ENCODE measurements at places on chromosomes 7 and 10.
A peak's percentile ranks its signal among the peaks of the same experiment; 100 is the strongest.

DNA sequence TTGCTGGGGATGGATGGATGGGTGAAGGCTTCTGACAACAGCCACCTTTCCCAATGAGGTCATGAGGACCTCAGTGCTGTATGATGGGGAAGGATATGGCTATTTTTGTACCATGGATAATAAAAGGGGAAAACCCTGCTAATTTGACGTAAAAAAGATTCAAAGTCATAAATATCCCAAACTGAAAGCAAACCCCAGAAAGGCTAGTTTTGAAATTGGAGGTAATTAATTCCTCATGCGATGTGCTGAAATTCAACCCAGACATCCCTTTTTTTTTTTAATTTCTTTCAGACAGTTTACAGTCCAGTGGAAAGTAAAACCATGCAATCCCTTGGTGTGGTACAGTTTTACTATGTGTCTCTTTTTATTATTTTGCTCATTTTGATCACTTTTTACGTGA, 254.5 kb upstream of the BMPER start:
- peak; percentile 32 for DNase-seq

GRCh38 chr10:30134171-30134945, 75.0 kb upstream of the JCAD start:
- no peak for DNase-seq

DNA sequence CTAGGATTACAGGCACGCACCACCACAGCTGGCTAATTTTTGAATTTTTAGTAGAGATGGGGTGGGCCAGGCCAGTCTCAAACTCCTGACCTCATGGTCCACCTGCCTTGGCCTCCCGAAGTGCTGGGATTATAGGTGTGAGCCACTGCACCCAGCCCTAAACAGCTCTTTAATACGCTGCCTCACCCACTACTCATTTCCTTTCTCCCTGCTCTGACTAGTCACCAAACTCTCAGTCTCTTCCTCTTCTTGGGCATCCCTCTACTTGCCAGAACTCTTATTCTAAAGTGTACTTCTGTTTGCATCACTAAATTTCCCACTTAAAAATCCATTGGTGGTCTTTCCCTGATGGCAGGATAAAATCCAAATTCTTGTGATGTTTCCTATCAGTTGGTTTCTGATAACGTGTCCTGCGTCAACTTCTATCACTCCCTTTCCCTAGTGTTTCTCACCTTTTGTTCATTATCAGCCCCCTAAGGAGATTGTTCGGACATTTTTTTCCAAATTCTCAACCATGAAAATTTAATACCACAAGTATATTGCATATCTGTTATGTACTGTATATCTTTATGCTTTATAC, 124.7 kb downstream of the CUBN start:
- DNase-seq, result no peak

DNA sequence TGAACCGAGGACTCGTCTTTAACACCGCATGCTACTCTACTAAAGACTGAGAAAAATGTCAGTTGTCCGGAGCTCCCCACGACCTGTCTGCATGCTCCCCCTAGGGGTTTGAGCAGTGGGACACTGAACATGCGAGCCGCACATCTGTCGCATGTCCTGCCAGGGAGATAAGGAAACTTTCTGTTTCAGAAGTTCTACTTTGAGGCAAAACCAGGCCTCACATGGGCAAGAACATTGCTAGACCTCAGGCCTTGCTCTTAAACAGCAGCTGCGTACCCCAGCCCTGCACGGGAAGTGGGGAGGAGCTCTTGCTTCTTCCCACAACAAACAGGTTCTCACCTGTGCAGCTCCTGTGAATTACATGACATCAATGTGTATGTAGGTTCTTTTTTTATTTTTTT, 30.3 kb upstream of the HERPUD2 start:
- DNase-seq, result no peak

DNA sequence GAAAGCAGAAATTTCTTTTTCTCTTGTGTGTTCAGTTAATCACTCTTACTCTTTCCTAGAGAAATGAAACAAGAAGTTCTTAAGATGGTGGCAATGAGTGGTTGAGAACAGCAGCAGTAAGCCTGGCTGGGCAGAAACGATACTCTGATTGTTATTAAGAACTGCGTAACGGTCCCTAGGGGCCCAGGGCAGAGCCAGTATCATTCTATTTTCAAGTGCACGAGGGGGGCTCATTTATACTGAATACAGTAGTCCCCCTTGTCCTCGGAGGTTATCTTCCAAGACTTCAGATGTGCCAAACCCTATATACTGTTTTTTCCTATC, 64.9 kb downstream of the EEPD1 start:
- no peak for DNase-seq

DNA sequence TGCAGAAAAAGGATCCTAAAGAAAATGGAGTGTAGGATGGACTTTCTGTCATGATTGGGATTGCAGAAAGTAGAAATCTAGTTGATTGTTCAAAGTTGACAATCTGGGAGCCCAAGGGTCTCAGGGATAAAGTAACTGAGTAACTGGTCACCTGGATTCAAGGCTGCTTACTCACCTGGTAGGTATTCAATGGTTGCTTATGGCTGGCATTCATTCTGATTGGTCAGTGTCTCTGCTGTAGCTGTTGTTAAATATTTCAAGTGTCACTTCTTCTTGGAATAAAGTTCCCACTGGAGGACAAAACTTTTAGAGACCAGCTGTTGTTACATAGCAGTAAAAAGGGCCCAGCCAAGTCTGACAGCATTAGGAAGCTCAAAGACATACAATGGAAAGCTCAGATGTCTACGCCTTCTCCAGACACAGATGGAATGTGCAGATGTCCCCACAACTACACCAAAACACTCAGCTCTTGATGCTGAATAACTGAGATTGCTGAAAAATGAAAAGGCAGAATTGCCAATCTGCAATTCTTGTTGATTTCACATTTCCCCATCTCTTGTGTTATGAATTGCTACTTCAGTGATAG, 106.9 kb downstream of the ZNF467 start:
- no peak for DNase-seq

GRCh38 chr10:116183733-116184511, 89.1 kb downstream of the GFRA1 start:
- peak; percentile 24 for DNase-seq

DNA sequence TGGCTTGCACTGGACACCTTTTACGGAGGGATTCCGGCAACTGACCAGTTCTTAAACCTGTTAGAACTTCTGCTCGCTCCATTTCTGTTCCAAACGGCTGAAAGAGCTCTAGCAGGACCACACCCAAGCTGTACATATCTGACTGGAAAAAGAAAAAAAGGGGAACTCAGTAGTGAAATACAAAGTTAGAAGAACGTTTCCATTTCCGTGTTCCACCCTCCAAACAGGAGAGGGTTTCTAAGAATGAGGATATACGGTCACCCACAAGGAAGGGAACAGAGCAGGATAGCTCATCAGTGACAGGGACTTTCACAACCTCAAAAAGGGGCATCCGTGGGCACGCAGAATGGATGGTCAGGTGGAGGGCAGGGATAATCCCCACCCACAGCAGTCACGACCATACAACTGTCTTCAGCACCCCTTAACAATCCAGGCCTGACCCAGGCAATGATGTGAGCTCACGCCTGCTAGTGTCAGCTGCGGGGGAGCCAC, 4.3 kb upstream of the ANKRD61 start:
- DNase-seq, result no peak

DNA sequence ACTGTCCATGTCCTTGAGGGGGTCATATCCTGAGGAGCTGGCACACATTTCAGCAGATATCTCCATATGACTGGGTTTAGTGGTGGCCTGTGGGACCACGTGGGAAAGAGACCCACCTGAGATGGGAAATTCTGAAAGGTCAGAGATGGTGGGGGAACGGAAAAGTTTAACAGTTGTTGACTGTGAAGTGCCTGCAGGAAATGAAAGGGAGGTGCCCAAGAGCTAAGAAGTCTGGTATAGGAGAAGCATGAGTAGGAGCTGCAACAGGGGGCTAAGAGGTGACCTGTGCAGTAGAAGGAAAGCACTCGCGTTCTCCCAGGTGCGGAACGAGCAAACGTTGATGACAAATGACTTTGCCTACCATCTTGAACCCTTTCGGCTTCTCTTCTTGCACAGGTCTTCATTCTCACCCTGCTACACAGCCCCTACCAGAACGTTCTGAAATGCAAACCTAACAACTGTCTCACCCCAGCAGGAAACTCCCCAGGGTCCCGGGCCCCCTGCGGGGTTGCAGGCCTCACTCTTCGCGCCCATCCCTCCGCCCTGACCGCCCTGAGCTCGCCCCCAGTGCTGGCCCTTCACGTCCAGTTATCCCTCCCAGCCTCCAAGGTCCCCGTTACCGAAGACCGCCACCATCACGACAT, 9.8 kb upstream of the FXYD4 start:
- no peak for DNase-seq

DNA sequence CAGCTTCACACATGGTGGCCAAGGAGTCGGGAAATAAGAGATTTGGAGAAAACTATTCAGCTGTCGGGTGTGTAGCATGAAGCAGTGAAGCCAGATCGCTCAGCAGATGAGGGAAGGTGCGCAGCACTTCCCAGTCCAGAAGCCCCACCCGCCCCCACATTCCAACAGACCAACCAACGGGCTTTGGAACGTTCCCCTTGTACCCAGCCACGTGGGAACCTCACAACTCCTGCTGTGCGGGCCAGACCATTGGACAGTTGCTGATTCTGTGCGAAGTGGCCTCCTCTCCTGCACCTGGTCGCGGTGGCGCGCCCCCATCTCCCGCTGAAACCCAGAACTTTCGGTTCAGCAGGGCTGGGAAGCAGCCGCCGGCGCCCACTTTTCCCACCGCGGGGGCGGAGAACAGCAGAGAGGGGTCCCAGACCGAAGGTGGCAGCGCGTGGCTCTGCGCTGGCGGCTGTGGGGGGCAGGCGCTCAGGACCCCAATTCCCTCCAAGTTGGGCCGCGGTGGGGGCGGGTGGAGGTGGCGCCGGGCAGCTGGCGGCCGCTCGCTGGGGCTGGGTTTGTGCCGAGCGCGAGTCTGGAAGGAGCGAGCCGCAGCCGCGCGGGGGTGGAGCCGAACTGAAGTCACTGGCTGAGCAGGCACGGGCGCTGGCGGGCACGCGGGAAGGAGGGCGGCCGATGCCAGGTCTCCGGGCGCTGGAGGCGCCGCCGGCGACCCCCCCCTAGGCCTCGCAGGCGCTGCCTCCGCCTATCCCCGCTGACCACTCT, 1301.5 kb upstream of the SORCS1 start:
- DNase-seq, result no peak

DNA sequence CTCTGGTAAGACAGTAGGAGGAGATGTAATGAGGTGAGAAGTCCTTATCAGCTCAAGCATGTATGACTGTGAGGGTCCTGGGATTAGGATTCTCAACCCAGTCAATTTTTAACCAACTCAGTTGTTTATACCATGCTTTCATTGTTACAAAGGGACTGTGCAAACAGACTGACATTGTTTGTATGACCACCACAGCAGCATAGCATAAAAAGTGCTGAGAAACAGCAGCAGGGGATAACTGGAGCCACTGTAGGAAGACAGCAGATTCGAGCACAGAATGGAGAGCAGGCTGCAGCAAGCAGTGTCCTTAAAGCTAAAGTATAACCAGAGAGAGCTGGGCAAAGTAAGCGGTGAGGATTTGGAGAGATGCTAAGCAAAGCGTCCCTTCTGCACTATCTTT, 829.5 kb downstream of the REEP3 start:
- DNase-seq, result no peak

DNA sequence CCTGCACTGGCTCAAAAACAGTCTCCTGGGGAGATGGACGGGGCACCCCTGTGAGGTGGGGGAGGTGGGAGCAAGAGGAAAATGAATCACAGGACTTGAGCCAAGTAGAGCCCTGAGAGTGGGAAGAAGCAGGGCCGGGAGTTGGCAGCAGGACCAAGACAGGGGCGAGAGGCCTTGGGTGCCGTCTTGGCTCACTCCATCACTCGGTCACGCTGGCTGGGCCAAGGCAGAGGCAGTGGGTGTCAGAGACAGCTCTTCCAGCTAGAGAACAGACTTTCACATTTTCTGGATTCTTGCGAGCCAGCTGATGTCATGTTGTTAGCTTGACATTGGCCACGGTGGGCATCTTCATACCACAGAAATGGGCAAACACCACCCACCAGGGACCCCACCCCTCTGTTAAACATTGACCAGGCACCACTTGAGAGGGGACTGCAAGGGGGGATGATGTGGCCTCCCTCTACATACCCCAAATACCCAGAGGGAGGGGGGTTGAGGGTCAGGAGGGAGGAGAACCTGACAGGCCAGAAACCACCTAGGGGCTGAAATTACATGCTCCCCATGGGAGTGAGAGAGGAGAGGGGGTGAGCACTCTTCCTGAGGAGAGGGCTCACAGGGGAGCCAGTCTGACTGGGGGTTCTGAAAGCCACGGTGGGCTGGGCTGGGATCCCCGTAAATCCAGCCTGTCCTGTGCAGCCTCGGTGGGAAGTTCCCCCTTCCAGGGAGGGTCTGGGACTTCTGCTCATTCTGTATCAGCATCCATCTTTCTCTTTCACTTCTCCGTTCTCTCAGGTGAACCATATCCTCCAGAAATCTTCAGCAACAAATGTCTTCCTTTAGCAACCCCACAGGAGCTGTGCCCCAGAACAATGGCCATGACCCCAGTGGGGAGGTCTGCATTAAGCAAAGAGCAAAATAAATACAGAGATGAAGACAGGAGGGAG, 19.6 kb downstream of the CAMK2B start:
- DNase-seq, result no peak

- DNase-seq, result no peak
Measured at GRCh38 chr10:93190372-93190771, 116.7 kb downstream of the CYP26A1 start.

DNA sequence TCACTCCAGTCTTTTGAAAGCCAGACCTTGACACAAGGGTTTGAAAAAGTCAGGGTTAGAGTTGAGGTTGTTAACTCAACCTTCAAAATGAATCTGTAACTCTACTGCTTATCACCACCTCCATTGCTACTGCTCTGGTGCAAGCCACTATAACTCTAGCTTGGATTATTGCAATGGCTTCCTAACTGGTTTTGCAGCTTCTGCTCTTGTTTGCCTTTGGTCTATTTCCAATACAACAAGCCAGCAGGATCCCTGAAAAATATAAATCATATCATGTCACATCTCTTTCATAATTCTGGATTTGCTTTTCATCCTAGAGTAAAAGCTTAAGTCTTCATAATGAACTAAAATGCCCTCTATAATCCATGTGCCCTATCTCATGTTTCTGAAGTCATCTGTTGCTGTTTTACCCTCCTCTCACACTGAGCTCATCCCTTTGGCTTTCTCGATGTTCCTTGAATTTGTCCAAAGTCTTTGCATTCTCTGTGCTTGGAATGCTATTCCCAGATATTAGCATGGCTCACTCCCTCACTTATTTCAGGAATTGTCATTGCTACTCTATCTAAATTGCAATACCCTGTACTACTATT, 10.9 kb downstream of the TAS2R60 start:
- DNase-seq, result no peak

GRCh38 chr7:155453296-155454182, 4.4 kb upstream of the EN2 start:
- no peak for DNase-seq

GRCh38 chr10:114392112-114392835, 12.0 kb downstream of the AFAP1L2 start:
- no peak for DNase-seq

- DNase-seq, result no peak
Measured at GRCh38 chr7:12674861-12675260, 12.6 kb upstream of the ARL4A start.
